ENCODE measurements at places on chromosomes 5 and 9.

DNA sequence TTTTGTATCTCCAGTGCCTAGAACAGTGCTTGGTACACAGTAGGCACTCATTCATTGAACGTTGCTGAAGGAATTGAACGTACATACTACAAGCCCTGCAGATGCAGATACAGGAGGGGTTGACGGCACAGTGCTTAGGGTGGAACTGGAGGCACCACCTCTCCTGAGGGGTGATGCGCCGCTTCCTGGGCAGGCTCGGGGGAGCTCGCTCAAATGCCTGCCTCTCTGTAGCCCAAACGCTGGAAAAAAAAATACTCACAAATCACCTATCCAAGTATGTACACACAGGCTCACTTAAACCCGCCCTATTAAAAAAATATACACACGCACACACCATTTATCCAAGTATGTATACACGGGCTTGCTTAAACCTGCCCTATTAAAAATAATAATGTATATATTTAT is 536 bp upstream of the COMMD10 start:
- DNase-seq: no peak

DNA sequence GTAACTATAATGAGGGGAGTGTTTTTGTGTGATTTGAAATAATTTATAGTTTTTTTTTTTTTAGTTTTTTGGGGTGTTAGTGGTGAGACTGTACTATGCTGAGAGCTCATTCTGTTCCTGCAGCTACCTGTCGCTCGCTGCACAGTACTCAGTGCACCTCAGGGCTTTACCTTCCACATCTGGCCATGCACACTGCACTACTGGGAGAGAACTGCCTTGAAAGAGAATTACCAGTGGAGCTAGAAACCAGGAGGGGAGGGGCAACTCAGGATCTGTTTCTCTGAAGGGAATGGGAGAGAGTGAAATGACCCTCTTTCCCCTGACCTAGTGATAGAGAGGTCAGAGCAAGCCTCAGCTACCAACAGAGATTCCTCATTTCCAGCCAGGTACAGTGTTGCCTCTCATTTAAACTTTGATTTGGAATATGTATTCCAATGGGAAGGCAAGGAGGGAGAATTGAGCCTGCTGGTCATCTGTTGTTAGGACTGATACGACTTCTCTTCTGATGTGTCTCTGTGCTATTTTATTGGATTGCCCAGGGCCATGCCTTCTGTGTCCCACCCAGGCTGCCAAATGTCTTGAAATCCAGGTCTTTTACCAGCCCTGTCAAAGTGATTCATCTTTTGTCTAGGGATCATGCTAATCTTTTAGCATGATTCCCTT is 8.9 kb downstream of the ATG10 start:
- no peak for DNase-seq

- DNase-seq: no peak
Measured at GRCh38 chr5:106363578-106363977, 1307.2 kb downstream of the EFNA5 start.

DNA sequence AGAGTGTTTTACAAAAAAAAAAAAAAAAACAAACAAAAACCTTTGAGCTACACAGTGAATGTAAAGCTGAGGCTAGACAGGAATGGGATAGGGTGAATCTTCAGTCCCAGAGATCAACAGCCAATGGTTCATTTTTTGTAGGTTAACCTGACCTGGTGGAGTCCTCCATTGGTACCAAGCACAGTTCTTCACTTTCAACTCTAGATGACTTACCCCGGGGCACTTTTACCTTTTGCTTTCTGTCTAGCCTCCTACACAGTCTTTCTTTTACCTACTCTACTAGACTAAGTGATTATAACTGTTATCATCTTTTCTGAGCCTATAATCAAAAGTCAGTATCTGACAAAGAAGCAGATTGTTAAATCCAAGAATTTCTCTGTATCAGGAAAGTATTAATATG is 50.9 kb downstream of the ANXA2R start:
- no peak for DNase-seq

GRCh38 chr5:126099077-126099476 is 324.1 kb upstream of the GRAMD2B start:
- DNase-seq: no peak

GRCh38 chr5:142455856-142456255 is 131.0 kb upstream of the SPRY4 start:
- no peak for DNase-seq

- DNase-seq: no peak
Measured at GRCh38 chr5:147753765-147754164, 28.8 kb downstream of the JAKMIP2 start.

DNA sequence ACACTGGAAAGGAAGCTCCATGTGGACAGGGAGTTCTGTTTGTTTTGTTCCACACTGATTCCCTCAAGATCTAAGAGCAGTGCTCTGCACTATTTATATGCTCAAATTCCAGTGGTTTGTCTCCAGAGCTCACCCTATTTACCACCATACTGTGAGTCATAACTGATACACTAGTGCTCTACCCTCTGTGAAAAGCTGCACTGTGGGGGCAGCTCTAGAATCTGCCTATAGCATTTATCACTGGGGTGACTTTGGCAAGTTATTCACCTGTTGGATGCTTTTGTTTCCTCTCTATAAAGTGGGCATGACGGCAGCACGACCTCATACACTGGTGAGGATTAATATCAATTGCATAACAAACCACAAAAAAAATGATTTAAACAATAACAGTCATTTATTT is 307.8 kb downstream of the NR2F1-AS1 start:
- no peak for DNase-seq

DNA sequence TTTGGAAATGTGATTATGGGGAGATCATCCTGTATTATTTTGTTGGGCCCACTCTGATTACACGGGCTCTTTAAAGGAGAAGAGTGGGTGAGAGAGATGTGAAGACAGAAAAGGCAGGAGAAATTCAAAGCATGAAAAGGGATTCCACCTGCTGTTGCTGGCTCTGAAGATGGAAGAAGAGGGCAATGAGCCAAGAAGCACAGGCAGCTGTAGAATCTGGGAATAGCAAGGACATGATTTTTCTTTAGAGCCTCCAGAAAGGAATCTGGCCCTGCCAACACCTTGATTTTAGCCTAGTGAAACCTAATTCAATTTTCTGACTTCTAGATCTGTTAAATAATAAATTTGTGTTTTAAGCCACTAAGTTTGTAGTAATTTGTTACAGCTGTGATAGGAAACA is 11.3 kb downstream of the C9 start:
- no peak for DNase-seq

DNA sequence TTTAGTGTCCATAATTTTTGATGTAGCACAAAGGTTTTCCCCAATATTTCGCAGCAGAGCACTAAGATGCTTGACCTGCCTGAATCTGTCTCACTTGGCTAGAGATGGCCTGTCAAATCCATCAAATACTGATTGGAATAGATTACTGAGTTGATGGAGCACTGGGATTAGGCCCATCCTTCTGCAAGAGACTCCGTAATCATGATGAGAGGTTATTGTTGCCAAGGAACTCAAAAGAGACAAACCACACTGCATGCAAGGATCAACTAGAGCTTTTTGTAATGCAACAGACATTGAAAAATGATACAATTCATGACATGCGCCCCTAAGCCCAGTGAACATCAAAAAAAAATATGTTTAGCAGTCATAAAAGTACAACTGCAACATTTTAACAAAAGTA is 585.3 kb upstream of the GRAMD2B start:
- no peak for DNase-seq

GRCh38 chr5:179791881-179792611 is 1.7 kb upstream of the LTC4S start:
- DNase-seq: peak; percentile 34

- DNase-seq: no peak
Measured at GRCh38 chr9:130662099-130662969, 2.1 kb upstream of the PRDM12 start.

DNA sequence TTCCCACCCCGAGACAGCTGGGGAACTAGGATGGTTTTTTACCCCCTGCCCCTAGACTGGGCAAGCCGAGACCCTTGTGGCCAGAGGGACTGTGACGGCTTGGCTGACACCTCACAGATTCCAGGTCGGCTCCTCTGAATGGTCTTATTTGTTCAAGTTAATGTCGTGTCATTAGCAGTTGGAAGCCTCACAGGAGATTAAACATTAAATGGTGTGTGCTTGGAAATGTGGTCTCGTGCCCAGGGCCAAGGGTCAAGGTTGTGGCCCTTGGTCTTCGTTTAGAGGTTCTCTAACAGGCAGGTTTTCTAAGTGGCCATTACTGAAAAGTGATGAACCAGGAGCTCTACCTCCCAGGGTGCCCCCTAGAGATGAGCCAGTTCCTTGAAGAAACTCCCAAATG is 61.2 kb upstream of the RXRA start:
- no peak for DNase-seq

- DNase-seq: no peak
Measured at GRCh38 chr9:135275571-135276289, 188.3 kb downstream of the OLFM1 start.

GRCh38 chr5:102211165-102211564 is 84.9 kb downstream of the SLCO4C1 start:
- no peak for DNase-seq

- DNase-seq: no peak
Measured at GRCh38 chr5:34038838-34039237, 4.2 kb downstream of the C1QTNF3 start.

- DNase-seq: no peak
Measured at GRCh38 chr9:21872696-21873095, 70.3 kb downstream of the MTAP start.

DNA sequence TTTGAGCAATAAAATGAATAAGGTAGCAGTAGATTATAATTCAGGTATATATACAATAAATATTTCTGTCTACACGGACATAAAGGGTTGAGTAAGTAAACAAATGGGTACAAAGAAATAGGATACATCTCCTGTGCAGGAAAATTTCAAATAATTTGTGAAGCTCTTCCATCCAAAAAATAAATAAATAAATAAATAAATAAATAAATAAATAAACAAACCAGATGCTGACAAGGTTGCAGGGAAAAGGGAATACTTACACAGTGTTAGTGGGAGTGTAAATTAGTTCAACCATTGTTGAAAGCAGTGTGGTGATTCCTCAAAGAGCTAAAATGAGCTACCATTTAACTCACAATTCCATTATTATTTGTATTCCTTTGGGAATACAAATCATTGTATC is 227.3 kb upstream of the CDH18 start:
- DNase-seq: no peak

DNA sequence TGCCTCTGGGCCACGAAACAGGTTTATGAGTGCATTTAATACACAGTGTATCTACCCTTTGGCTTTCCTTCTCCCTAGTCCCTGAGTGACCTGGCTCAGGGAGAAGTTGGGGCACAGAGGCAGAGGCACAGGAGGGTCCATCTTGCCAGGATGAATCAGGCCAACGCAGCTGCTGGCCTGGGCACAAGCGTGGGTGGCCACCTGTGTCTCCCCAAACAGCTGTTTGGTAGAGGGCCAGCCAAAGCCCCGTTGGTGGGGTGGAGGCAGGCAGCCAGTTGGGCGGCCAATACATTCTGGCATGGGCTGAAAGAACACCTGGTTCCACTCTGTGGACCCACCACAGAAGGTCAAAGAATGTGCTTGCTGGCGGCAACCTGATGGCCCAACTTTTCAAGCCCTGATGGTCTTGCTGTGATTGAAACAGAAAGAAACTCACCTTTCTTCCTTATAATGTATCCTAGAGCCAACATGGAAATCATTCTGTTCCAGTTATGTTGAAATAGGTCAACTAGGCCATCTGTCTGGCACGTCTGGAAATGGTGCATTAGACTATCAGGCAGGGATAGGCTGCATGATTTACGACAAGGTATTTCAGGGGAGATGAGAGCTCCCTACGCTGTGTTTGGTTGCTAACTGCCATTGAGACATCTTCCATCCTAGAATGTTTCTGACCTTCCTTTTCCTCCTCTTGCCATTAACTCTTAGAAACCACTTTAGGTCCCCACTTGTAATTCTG is 337.4 kb downstream of the ADAMTS6 start:
- DNase-seq: no peak

GRCh38 chr5:51404255-51404654 is 21.0 kb downstream of the ISL1 start:
- DNase-seq: no peak

DNA sequence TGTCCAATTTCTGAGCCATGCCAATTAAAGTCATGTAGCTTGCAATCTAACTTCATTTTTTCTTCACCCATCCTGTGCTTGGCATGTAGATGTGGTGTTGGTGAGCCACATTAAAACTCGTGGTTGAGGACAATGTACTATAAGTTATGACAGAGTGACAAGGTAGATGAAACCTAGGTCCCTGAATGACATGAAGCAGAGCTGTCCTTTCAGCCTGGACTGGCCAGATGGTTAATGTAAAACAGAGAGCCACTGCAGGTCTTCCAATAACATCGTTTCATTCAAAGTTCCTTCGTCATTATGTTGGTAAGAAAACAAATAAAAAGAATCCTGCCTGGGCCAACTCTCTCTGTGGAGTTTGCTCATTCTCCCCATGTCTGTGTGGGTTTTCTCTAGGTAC is 856.5 kb upstream of the SEMA6A start:
- no peak for DNase-seq

GRCh38 chr5:177067503-177067902 is 19.2 kb upstream of the FGFR4 start:
- no peak for DNase-seq

GRCh38 chr9:135512241-135512603 is 9.0 kb upstream of the LCN1 start:
- no peak for DNase-seq

- no peak for DNase-seq
Measured at GRCh38 chr5:82367930-82368329, 89.8 kb upstream of the RPS23 start.

DNA sequence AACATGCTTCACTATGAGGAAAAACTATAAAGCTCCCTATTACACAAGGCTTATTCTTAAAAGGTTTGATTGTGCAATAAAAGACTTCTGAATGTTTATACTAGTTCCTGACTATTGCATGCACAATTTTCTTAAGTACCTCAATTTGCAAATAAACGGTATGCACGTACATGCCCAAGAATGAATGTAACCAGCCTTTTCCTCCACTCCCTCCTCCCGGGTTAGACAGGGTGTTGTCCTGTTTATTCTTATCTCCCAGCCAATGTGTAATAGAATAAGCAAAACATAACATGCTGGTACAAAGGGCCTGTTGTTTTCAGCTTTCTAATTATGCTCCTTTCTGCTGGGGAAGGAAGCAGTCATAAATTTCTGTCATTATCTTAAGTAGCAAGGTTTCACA is 79.1 kb downstream of the AOPEP start:
- DNase-seq: no peak

DNA sequence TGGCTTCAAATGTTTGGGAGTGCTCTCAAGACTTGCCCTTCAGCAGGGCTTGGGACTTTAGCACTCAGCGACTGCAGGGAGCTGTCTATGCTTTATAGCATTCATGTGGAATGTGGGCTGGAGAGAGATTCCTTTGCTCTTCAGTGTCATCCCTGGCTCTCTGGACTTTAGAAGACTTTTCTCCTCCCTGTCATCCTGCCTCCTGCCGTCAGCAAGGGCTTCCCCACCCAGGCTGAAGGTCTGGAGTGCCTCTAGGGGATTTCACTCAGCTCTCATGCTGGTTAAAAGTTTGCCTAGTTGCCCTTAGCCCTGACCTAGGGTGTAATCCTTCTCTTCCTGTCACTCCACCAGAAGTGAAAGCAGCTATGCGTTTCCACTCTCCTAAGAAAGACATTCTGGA is 210.9 kb downstream of the FRMD3 start:
- no peak for DNase-seq
